Eye (tissue), 1 donor: ENCODE measurements at places on chromosomes 11 and 22.

- DNase-seq, result no peak
Measured at GRCh38 chr11:61854966-61855714, 27.0 kb downstream of the FADS2 start.

- peak; percentile 85 for DNase-seq
Measured at GRCh38 chr22:46734830-46735453, 3.1 kb downstream of the CERK start.

GRCh38 chr11:79129702-79130101, 311.1 kb downstream of the TENM4 start:
- no peak for DNase-seq

DNA sequence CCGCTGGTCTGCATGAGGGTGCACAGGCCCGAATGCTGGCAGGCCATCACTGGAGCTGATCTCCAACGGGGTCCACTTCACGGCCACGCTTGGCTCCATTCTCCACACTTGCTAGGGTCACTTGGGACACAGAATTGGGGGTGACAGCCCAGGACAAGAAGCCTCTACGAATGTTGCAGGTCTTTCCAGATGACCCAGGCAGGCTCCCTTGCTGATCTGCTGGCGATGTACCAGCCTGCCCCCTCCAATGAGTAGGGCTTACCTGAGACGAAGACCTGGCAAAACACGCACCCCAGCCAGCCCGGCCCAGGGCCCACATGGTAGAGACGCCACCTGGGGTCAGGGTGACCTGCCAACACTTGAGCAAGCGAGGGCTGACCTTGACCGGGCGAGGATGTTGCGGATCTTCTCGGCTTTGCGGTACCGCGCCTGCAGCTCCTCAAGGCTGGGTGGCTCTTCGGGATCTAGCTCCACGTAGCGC, 44.9 kb downstream of the C11orf58 start:
- DNase-seq, result no peak

- no peak for DNase-seq
Measured at GRCh38 chr11:112760396-112761059, 200.7 kb upstream of the NCAM1 start.

DNA sequence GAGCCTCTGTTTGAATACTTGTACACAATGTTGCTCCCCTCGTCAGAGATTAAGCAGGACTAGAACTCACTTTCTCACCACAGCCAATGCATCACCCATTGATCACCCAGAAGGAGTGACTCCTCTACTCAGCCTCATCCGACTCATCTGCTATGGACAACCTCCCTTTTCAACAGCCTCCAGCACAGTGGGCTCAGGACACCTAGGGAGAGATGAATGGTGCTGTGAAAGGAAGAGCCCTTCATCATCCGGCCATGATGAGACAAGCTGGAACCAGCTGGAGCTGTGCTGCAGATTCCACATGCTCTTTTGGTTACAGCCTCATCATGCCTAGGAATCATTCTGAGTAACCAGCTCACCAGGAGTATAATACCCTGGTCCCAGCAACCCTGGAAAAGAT, 15.5 kb downstream of the C11orf91 start:
- no peak for DNase-seq

DNA sequence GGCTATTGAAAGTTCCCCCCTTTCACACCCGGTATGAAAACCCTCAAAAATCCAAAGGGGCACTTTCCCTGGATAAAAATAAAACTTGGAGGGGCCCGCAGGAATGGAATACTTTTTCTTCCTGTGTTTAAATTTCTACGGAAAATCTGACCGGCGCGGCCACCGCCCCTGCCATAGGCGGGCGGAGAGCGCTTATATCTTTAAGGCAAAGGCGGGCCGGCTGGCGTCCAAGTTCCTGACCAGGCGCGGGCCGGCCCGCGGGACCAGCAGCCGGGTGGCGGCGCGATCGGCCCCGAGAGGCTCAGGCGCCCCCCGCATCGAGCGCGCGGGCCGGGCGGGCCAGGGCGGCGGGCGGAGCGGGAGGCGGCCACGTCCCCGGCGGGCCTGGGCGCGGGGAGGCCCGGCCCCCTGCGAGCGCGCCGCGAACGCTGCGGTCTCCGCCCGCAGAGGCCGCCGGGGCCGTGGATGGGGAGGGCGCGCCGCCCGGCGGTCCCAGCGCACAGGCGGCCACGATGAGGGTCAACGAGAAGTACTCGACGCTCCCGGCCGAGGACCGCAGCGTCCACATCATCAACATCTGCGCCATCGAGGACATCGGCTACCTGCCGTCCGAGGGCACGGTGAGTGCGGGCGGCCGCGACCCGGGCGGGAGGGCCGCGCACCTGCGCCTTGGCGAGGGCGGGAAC, at the start of gene ANO1:
Gene ANO1 (plus strand): TSS at position 223 of the 686 bp plus-strand sequence. CDS start 290 bp downstream, at position 513.
- DNase-seq, result peak; percentile 26

- DNase-seq, result peak; percentile 42
Measured at GRCh38 chr11:82718821-82719220, 14.8 kb downstream of the FAM181B start.

DNA sequence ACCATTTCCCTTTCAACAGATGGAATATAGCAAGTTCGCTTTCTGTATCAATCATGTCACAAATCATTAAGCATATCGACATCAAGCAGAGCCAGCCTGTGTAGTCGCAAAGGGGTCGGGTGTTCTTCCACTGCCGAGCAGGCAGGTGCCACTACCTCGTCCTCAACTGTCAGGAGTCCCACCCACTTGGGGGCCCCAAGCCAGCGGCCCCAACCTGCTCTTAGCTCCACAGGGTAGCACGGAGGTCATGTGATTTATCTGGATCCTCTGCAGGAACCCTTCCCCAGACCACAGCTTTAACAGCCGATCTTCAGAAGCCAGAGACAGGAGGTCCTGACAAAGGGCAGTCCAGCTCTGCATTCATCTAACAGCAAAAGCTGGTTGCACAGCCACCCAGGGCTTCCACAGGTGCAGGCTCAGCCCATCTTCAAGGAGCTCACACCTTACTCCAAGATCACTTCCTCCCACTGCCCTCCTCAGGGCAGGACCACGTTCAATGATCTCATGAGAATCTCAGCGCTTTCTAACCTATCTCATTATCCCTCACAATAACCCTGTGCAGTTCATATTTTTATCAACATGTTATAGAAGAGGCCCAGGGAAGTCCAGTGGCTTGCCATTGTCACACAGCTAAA, 110.2 kb downstream of the TRIM29 start:
- peak; percentile 46 for DNase-seq
